Mammary epithelial cell (primary cell): ENCODE measurements at places on chromosomes 3 and 15.

DNA sequence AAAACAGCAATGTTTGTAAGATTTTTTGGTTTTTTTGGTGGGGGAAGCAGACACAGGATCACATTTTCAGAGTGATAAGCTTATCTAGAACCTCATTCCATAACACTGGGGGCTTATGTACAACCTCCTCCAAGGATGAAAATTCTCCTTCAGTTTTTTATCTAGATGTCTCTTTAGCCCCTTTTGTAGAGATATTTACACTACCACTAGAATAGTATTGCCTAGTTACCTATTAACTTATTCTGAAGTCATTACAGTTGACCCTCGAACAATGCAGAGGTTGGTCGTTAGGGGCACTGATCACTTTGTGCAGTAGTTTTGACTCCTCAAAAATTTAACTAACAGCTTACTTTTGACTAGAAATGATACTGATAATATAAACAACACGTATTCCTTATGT, 32.8 kb downstream of the IFT57 start:
- no peak for DNase-seq

DNA sequence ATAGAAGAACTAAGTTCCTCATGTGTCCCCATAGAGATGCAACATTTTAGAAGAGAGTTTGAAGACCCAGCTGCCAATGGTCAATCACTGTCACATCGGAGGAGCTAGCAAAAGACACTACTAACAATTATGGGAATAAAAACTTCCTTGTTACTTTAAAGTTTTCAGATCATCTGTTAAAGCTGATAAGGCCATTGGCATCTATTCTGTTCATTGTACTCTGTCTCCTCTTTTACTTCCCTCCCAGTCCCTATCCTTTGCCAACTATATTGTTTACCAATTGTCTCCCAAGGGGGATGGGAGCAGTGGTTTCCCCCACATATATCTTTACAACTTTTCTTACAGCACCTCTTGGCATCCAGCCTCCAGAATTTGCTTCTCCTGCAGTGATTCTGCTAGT, 81.0 kb downstream of the FAM174B start:
- DNase-seq = no peak

- DNase-seq = no peak
Observed at GRCh38 chr3:107216229-107216628, 161.0 kb upstream of the CCDC54 start.

DNA sequence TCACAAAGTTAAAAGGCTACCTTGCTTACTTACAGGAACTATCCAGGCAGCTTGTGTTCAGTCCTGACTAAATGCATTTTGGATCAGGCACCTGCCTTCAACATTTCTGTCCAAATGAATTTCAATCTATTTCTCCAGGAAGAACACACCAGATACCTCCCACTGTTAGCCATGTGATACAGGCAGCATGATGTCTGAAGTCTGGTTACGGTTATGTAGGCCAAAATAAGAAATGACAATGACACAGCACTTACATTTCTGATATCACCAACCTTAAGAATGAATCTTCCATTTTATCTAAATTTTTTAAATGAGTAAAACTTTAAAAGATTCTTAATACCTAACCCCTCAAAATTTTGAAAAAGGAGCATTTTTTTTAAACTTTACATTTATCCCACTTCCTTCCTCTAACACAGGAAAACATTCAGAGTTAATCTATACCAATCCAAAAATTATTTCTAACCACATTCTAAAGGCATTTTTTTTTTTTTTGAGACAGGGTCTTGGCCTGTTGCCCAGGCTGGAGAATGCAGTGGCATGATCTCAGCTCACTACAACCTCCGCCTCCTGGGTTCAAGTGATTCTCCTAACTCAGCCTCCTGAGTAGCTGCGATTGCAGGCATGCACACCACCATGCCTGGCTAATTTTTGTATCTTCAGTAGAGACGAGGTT, at the start of gene MAP4:
Gene MAP4 (minus strand): TSS at position 116 of the 673 bp plus-strand sequence. CDS start 17,556 bp downstream, outside the sequence.
- no peak for DNase-seq

DNA sequence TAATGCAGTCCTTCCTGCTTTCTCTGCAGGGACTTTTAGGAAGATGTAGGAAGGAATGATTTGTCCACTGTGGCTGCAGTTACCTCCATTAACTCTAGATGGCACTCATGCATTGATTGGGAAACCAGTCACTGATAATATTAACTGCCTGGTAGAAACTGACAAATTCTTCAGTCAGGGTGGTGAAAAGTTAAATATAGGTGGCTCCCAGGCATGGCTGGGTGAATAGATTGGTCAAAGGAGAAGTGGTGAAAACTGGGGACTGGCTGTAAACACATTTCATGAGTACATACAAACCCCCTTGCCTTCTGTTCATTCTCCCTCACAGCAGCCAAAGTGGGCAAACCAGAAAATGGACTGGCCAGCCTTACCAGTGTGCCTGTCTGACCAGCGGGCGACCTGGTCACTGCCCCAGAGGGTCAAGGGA, 333.4 kb downstream of the THSD4 start:
- DNase-seq = peak; percentile 73

- no peak for DNase-seq
Observed at GRCh38 chr15:45635191-45635638, 386 bp downstream of the SQOR start.
